ENCODE measurements at places on chromosomes 2 and 18. TPM values are rescaled to one million over a fixed set of nuclear protein-coding genes. Genes with fewer than 3 reads are reported as not detected.

The NBAS gene
- 37.2 TPM for total RNA-seq

The NGEF gene
- total RNA-seq: 71.3 TPM

The ANKRD30BL gene
- total RNA-seq: not detected

The STAT1 gene
- total RNA-seq: 47.9 TPM

The UGT1A4 gene
- total RNA-seq: not detected

The ZFP36L2 gene
- 26.0 TPM for total RNA-seq

The C2orf15 gene
- total RNA-seq: 4.4 TPM

The ELOA2 gene
- not detected for total RNA-seq

The CGREF1 gene
- total RNA-seq: 18.7 TPM

The CD207 gene
- total RNA-seq: not detected

The TTR gene
- not detected for total RNA-seq

The SOWAHC gene
- total RNA-seq: 27.4 TPM

The REG3A gene
- not detected for total RNA-seq

The FOXD4L1 gene
- 0.33 TPM for total RNA-seq

The TNFRSF11A gene
- 26.5 TPM for total RNA-seq

The CREG2 gene
- total RNA-seq: 40.0 TPM

The SLC9A2 gene
- total RNA-seq: 8.8 TPM

Measured in PC-3 (cell line).